ENCODE measurements at places on chromosomes 5 and 9.
A peak's percentile ranks its signal among the peaks of the same experiment; 100 is the strongest.

DNA sequence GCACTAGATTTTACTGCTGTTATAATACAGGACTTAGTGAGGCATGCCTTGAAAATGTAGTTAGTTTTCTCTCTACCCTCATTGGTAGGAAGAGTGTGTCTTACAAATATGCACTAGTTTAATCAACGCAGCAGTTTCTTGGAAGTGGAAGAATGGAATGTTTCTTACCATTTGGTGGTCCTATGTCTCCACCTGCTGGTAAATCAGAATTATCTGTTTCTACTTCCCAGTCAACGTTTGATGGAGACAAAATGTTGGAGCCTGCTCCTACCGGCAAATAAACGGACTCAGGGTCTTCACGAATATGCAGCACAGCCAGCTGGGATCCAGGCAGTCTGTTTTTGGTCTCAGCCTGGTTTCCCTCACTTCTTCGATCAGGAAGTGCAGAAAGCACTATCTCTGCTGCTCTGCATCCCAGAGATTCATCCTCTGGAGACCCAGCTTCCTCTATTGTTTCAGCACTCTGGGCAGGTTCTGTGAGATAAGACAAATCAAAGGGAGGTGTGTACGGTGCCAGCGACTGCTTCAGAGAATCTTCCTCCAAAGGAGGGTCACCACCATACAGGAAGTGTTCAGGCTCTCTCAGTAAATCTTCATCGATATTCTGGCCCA lies 59.5 kb upstream of the PCA3 start:
- no peak for DNase-seq

- no peak for DNase-seq
These were observed 154.2 kb downstream of the CCDC171 start for GRCh38 chr9:15707000-15707399.

- DNase-seq: no peak
These were observed 208.6 kb downstream of the EPB41L4A start for GRCh38 chr5:112210430-112211005.

- no peak for DNase-seq
These were observed 555.2 kb upstream of the GRAMD2B start for GRCh38 chr5:125868036-125868435.

- no peak for DNase-seq
These were observed 236.1 kb downstream of the ASTN2 start for GRCh38 chr9:117178596-117179375.

DNA sequence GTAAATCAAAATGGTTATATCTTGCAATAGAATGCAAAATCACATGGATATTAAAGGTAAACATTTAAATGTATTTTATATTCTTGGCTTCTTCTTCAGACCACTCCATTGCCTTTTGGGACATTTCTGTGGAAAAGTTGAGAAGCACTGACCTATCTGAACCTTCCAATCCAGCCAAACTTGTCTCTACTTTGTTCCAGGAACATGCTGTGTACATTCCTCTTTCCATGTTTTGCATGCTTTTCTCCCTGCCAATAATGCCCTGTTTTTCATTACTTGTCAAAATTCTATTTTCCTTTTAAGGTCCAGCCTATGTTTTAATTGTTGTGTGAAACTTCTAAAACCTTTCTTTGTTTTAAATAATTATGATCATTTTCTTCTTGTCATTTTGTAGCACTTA lies 28.3 kb downstream of the JAK2 start:
- no peak for DNase-seq

GRCh38 chr9:12908895-12909294 lies 134.1 kb downstream of the LURAP1L start:
- no peak for DNase-seq

GRCh38 chr9:4657426-4658159 lies 4.5 kb upstream of the PLPP6 start:
- DNase-seq: no peak

DNA sequence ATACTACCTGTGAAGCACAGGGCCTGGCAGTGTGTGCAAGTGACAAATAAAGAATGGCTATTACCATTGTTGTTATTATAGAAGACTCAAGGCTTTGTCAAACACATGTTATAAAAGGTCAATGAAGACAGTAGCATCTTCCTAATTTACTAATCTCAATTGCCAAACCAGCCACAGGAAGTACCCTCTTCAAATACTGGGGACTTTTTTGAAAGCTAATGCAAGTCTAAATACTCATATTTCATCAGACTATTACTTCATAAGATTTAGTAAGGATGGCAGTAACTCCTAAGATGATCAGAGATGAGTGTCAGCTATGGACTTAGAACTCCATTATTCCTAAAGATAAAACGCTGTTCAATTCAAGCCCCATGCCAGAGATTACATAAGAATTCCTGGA lies 43.0 kb downstream of the GNAQ start:
- DNase-seq: no peak

GRCh38 chr9:93288891-93289883 lies 105.2 kb downstream of the WNK2 start:
- no peak for DNase-seq

DNA sequence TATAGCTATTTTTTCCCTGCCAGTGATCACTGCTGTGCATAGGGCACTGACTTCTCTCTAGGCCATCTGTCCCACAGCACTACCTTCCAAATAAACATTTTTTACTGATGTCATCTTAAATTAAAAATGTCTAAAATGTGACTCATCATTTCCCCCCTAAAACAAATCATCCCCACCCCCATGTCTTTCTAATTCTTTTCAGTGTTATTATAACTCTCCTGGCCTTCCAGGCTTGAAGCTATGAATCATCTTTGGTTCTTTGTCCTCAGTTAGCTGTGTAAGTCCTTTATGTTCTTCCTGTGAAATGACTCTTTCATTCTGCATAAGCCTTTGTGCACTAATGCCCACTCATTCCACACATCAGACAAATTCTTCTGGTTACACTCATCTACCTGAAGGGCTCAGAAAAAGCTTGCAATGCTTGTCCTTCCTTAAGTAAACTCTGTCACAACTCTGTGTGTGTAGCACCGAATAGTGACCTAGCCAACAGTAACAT lies 78.1 kb downstream of the CFAP95 start:
- no peak for DNase-seq

DNA sequence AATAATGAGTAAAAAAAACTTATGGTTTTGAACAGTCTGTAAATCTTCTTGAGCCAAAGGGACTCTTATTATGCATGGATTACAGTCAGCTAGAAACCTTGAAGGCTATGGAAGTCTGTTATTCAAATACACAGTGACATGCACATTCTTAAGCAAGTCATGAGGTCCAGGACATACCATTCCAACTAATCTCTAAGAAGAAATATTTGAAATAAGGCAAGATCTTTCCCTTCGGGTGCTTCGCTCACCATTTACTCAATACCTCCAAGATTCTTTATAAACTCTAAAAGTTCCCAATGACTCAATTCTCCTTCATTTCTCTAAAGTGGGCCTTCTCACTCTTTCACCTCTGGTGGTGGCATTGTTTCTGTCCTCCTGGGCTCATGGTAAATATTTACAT lies 811.0 kb downstream of the NR2F1-AS1 start:
- no peak for DNase-seq

DNA sequence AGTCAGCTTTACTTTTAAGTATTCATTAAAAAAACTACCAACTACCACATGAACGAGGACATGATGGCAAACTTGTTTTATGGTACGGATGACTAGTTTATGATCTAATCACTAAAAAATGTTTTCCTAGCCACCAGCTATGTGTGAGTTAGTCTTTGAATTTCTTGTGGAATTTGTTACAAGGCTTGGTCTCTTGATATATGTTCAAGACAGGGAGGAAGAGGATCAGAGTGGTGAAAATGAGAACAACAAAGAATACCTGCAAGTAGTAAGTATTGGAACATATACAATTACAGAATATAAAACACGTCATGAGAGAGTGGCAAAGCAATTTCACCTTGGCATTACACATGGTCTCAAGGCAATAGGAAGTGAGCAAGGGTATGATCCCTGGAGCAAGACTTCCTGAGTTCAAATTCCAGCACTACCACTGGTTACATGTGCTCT lies 548.6 kb upstream of the TLE4 start:
- DNase-seq: no peak

GRCh38 chr9:89878687-89879086 lies 273.9 kb downstream of the GADD45G start:
- no peak for DNase-seq

DNA sequence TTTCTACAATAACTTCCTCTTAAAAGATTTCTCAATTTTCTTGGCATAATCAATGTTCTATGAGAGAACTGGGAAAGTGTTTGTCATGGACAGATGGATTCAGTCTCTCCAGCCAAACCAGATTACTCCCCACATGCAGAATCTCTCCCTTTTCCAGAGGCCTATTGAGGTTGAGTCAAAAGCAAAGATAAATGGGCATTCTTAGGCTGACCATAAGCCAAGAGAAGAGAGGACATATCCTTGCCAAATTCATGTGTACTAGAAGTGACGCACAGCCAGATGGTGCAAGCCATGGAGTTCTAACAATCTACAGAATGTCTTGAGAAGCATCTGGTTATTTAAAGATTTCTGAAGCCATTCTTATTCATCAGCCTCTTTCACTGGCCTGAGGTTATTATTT lies 2115.0 kb downstream of the MAT2B start:
- no peak for DNase-seq

GRCh38 chr5:147711019-147711418 lies 71.5 kb downstream of the JAKMIP2 start:
- DNase-seq: no peak

DNA sequence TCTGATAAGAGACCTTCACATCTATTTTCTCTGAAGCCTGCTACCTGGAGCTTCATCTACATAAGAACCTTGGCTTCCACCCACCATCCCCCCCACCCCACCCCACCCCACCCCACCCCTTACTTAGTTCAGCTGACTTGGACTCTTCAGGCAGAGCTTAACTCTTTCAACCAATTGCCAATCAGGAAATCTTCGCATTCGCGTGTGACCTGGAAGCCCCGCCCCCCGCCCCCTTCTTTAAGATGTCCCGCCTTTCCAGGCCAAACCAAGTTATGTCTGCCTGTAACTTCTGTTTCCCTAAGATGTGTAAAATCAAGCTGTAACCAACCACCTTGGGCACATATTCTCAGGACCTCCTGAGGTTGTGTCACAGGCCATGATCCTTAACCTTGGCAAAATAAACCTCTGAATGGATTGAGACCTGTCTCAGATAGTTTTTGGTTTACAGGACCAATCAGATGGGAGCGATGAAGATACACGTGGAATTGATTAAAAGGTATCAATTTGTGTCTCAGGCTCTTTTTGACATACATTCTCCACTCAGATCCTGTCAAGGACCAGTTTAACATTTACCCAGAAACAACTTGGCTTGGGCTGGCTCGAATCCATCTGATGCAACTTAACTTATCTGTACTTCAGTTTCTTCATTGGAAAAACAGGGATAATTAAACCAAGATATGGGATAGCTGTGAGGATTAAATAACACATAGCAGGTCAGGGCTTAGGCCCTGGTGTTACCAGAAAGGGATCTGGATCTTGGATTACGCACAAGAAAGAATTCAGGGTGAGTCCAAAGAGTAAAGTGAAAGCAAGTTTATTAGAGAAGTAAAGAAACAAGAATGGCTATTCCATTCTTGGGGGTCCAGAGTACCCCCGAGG lies 43.6 kb downstream of the GALNT12 start:
- DNase-seq: no peak

DNA sequence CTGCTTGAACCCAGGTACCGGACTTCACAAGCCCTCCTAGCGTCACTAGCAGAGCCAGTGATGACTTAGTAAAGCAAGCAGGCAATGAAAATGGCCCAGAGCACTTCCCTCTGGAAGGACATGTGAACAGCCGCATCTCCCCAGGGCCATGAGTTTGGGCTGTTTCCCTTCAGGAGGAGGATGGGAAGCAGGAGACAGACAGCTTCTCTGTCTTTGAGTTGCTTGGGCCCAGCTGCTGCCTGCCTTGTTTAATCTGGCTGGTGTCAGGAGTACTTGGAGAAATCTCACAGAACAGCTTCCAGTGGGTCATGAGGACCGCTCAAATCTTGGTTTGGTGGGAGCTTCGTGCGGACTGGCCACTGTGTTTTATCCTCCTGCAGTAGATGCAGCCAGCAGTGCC lies 25.4 kb upstream of the WWC1 start:
- no peak for DNase-seq

DNA sequence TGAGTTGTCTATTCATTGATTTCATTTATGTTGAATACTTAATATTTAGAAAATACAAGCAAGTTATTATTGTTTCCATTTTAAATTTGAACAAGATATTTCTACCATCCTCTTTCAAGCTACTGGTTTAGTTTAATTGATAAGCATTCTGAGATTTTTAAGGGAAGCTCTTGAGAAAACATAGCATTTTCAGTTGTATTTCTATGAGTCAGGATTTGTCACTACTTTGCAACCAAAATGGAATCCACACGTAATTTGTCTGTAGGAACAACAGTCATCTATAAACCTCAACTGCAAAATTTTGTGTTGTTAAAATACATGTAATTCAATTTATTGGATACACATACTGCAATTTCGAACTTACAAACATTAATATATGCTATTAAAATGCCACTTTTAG lies 74.0 kb downstream of the PRR16 start:
- DNase-seq: no peak

- DNase-seq: peak; percentile 57
These were observed 56.2 kb downstream of the ACER2 start for GRCh38 chr9:19464764-19465585.

GRCh38 chr5:133356396-133356983 lies 255.9 kb downstream of the FSTL4 start:
- DNase-seq: no peak

GRCh38 chr5:108193021-108193795 lies 188.7 kb downstream of the FBXL17 start:
- DNase-seq: no peak

DNA sequence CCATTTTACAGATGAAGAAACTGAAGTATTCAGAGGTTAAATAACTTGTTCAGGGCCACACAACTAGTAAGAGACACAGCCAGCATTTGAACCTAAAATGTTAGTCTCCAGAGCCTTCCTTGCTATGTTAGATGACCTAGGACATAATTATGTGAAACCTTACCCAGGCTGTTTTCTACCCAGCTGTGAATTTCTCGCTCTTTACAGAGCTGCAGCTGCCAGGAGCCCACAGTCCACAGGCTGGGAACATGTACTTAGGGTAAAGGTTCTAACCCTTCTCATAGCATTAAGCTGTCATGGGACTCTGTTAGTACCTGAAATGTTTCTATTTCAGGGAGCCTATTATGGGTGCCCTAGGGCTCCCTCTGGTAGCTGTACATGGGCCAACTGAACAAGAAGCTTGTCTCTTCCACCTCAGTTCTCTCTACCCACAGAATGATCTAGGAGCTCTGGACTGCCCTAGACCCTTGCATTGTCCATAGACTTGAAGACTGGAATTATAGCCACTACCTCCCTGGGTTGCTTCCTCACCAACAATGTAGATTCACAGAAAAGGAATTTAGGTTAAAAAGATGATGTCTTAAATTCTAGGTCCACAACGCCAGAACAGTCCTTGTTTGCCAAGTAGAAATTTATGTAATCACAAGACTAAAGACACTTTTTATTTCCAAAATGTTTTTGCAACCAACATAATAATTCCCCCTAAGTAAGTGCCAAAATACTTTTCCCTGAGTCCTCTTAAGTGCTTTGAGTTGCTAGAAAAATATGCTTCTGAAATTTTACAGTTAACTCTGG lies 262.9 kb downstream of the PIK3R1 start:
- DNase-seq: no peak

Data from CD4-positive, alpha-beta T cell treated with Interferon gamma for 1 hour (primary cell).